Stimulated activated effector memory CD8-positive, alpha-beta T cell treated with anti-CD3 and anti-CD28 coated beads, Interleukin-12 subunit alpha, Interleukin-12 subunit beta, amount 100 ng/mL, for 72 hours (primary cell): ENCODE measurements at places on chromosomes 11 and 22.

GRCh38 chr11:21289686-21290085, 620.3 kb downstream of the NELL1 start:
- DNase-seq = no peak

GRCh38 chr11:83007909-83008580, 63.7 kb downstream of the RAB30 start:
- DNase-seq = no peak

DNA sequence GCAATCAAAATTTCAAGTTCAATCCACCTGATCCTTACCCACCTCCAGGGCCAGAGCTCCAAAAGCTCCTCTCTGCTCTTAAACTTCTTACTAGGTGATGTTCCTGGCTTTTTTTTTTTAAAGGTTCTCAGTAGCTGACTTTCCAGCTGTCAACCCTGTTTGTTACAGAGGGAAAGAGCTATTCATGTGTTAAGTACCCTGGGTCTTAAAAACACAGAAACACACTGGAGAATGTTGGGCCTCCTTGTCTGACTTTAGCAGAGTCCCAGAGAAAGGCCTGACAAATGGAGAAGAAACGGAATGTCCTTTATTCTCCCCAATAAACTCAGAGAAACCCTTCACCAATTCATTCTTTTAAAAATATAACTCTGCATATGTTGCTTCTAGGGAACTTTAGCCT, 3.2 kb downstream of the LRRC4C start:
- no peak for DNase-seq

GRCh38 chr22:32917577-32918354, 116.3 kb downstream of the TIMP3 start:
- DNase-seq = no peak

DNA sequence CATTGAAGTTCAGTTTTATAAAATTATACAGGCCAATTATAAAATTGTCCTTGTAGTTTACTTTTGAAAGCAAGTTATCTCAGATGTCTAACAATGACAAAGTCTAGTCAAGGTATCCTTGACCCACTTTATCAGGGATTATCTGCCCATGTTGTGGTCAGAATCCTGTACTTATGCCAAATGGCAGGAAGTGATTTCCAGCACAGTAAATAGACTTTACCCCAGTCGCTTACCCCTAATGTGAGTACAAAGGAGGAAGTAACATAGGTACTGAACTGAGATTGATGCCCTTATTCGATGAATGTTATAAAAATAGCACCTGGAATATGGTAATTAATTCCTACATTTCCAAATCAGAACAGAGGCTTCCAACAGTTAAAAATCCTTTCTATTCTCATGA, 355.7 kb downstream of the CNTN5 start:
- DNase-seq = no peak

DNA sequence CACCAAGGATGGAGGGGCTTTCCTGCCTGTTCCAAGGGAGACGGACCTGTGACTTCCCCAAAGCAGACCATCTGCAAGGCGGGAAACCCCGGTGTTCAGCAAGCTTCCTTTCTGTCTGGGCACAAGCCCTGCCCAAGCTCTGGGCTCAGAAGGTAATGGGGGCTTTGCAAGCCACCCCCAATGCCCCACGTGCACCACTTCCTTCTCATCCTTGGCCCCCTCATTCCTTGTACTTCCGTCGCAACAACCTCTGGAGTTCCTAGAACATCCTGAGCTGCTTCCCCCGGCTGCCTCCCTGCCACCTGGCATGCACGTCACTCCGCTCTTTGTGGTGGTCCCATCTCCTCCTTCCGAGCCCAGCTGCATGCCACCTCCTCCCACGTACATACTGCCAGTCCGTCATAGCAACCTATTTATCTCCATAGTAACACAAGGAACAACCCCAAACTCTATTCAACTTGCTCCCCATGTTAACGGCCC, 3.9 kb downstream of the MYEOV start:
- no peak for DNase-seq

DNA sequence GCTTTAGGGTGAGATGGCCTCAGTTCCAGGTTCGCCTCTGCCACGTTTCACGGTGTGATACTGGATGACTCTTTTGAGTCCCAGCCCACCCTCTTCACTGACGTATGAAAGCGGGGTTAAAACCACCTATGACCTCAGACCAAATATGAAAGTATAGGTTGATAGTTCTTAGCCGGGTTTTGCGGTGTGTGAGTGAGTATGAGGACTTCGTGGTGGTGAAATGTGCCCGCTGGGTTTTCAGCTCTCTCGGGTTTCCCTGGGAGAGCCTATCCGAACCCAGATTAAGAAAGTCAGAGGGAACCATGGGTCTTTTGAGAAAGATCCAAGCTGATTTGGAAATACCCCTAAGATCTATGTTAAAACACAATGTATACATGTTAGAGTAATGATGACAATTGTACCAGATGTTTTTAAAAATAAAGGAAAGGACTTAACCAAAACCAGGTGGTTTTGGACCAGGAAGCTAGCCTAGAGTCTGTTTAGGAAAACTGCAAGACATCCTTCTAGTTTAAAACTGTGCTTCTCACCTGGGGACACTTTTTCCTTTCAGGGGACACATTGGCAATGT, 25.8 kb upstream of the ST3GAL4 start:
- DNase-seq = no peak

- no peak for DNase-seq
These were observed 288.1 kb downstream of the ETS1 start for GRCh38 chr11:128299132-128299726.

DNA sequence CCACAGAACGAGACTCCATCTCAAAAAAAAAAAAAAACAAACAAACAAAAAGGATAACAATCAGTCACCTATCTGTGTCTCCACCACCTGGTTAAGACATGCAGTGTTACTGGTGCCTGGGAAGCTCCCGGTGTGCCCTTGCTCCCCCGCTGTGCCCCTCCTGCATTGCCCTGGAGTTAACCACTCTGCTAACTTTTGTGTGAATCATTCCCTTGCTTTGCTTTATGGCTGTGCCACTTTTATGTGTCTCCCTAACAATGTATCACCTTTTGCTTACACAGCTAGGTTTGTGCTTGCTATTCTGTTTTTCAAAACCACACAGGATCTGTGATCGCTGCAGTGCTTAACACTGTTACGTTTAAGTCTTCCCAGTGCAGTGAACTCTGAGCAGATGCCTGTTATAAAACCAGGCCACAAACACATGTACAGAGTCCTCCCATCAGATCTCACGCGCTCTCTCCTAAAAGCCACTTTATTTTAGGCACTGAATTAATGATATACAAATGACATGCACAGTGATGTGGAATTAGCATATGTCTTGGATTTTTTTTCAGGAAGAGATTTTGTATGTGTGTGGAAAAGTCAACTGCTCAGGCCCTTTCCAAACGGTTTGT, 69.9 kb downstream of the BUD13 start:
- DNase-seq = no peak

- no peak for DNase-seq
These were observed 724.3 kb downstream of the TBC1D22A start for GRCh38 chr22:47486569-47487312.

DNA sequence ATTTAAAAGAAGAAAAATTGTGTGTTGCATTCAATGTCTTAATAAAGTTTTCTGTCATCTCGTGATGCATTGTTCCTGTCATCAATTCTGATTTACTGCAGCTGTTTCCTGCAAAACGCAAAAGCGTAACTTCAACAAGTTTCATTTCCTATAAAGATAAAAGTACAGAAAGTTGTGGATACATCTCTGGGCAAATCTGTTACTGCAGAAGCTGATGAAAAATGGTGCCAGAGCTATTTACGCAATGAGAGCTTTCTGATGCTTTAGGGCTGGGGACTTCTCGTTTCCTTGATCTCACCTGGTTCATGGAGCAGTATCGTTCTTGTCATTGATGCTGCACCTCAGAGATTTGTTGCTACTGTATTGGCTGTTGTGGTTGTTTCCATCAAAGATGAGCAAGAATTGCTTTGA, 15.5 kb upstream of the MS4A12 start:
- DNase-seq = no peak

DNA sequence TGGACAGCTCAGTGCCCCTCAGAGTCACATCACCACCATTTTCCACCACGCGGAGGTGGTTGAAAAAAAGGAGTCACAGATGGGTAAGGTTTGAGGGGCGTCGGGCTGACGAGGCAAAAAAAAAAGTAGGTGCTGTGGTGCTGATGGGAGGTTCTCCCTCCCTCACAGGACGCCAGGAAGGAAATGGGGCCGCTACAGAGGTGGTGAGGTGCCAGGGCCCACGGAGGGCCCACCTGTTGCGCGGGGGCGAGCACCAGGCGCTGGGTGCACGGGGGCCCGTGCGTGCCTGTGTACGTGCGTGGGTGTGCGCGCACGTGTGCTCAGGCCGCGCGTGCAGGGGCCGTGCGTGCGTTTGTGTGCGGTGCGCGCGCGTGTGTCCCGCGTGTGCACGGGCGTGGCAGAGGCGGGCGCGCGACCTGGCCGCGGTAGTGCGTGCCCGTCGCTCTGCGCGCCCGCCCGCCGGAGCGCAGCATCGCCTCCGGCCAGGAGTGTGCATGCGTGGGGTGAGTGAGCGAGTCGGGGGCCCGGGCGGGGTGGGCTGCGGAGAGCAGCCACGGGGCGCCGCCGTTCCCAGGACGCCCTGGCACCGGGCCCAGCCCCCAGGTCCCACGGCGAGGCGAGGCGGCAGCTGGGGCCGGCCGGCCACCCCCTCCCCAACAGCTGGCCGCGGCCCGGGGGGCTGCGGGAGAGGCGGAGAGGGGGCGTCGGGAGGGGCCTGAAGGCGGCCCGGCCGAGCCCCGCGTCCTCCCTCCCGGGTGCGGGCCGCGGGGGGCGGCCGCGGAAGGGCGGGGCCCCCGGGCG, 2.8 kb downstream of the PDGFB start:
- no peak for DNase-seq

DNA sequence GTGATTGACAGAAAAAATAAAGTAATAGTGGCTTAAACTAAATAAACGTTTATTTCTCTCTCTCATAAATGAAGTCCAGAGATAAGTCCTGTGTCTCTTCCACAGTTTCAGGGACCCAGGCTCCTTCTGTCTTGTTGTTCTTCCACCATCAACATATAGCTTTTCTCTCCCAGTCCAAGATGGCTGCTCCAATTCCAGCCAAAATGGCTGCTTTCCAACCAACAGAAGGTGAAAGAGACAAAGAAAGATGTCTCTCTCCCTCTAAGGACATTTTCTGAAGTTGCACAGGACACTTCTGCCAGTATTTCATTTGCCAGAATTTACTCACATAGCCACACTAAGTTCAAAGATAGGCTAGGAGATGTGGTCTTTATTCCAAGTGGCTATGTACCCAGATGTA, 9.4 kb upstream of the PLEKHB1 start:
- DNase-seq = no peak
